Activated T-helper 2 cell treated with anti-CD3 and anti-CD28 coated beads, Interferon-gamma antibody, Interleukin-2, Interleukin-4, amounts not matched to agents 10 μg/mL and 5 μg/mL and 100 μg/mL, durations not matched to agents 14 hours and 24 hours and 36 hours (primary cell): ENCODE measurements at places on chromosomes 4 and X.

DNA sequence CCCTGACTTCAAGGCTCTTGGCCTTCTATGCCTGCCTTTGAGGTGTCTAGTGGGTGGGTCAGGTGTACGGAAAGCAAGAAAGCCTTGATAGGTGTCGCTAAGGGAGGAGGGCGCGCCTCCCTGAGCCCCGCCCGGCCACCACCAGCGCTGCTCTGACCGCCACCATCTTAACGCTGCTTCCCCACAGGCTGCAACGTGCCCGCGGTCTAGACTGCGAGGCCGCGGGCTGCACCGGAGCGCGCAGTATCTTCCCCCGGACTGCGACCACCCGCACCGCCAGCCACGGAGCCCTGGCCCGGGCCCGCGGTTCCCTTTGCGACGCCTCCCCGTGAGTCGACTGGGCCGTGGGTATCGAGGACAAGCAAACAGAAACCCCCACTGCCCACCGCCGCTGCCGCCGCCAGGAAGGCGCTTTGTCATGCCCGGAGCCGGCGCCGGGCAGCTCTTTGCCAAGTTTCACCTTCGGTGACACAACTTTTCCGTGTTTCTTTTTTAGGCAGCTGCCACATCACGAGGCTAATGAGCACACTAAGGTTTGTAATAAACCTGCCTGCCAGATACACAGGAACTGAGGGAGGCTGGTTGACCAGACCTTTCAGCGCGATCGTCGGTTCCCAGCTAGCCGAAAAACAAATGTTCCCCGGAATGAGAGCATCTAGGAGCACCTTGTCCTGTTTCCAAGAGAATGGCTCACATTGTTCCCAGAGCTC, 335.8 kb upstream of the F9 start:
- no peak for DNase-seq

DNA sequence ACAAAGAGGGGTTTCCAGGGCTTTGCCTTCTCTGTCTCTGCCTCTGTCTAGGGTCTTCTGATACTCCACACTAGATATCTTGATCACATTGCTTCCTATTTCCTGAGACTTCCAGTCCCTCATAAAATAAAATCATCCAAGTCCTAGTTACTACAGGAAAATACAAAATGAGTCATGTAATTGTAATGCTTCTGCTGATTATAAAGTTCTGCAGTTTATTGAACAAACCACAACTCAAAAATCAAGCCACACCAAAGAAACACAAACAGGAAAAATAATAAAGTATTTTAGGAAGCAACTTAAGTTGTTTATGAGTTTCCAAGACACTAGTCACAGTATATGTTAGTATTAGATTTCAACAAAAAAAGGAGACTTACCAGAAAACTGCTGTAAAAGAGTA, 695.1 kb upstream of the GALNTL6 start:
- no peak for DNase-seq

DNA sequence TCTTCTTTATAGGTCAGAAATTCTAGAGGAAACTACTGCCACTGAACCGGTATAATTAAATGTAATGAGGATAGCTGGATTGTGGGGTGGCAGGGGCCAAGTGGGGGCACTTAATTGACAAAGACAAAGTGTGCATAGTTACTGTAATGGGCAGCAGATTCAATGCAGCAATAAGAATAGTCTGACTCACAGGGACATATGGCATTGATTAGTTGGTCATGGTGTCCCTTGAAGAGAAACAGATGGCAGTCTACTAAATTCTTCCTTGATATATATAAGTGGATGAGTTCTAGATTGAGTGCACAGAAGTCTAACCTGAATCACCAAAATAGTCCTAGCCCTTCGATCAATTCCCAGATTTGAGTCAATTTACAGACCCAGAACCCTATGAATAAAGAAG, 31.6 kb downstream of the ETDC start:
- DNase-seq: no peak

DNA sequence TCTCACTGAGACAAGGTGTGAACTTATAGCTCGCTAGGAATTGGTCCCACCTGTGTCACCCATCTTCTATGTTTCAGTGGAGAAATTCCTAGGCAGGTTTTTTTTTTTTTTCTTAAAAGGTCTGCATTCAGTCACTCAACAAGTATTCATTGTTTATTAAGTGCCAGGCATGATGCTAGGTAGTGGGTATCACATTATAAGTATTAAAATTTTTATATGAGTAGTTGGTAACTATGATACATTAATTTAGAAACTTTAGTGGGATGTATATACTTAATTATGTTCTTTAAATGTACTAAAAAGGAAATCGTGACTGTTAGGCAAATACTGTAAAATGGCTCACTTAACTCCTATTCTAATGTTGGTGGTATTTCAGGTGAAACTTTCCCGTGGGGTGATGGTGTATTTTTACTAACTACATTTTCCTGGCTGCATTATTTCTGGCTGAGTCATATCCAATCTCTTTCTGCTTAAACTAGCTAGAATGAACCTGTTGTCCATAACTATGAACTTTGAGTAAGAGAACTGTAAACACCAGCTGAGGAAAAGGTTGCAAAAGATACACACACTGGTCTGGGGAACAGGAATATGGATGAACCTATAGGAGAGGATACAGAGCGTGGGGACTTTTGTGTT, 49.3 kb upstream of the MED14 start:
- DNase-seq: no peak

- DNase-seq: no peak
Measured at GRCh38 chr4:155353923-155354540, 22.7 kb downstream of the MAP9 start.

DNA sequence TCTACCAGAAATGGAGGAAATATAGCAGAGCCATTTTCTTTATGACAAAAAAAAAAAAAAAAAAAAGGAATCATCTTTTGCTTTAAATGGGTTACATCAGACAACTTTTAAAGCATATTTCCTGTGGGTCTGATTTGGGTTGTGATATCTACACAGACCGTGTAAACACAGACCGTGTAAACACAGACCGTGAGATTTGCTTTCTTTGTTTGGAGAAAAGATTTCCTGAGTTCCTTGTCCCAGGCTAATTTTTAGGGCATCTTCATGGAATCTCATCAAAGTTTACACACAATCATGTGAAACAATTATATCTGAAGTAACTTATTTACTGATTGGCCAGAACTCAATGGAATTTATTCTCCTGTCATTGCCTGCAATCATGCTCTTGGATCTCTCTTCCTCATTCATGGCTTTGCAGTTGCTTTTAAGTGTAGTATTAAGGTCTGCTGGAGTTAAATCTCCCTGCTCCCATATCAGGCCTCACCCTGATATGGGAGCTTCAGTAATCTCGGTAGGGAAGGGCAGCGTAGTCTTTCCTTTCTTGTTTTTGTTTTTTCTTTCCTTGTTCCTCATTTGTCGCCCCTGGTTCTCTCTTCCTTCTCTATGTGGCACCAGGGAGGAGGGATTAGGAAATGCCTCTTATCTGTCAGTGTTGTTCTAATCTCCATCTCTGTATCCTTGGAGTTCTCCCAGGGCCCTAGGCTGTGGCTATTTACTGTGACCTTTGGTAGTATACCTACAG, 248.6 kb upstream of the JADE1 start:
- DNase-seq: no peak

- no peak for DNase-seq
Measured at GRCh38 chr4:1318488-1319213, 28.4 kb upstream of the UVSSA start.

DNA sequence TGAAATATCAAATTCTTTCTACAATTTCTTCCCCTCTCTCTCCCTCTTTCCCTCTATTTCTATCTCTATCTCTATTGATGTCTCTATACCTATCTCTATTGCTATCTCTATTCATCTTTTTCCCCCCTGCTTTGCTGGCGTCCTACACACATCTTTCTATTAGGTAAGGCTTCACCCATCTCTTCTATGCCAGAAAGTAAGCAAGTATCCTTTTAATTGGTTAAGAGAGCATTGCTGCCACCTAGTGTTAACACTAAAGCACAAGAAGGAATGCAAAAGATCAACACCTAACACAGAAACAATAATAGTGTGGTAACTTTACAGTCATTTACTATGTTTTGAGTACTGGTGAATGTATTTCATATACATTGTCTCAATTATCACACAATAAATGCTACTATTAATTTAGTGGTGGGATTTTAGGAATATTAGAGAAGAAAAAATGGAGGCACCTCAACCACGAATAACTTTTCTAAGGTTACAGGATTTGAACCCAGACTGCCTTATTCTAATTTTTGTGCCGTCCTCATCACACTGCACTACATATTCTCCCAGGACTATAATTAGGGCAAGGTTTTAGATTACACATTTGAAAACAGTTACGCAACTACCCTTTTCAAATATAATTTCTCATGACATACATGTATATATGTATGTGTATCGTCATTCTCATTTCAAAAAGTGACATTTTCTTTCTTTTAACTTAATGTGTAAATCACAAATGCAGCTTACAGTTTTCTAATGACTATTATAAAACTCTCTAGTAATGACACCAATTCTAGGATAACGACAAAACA, 3.7 kb upstream of the C4orf36 start:
- DNase-seq: no peak

- no peak for DNase-seq
Measured at GRCh38 chr4:189377569-189377968, 563.1 kb upstream of the FRG1 start.

GRCh38 chrX:94123062-94123461, 449.1 kb downstream of the FAM133A start:
- no peak for DNase-seq

DNA sequence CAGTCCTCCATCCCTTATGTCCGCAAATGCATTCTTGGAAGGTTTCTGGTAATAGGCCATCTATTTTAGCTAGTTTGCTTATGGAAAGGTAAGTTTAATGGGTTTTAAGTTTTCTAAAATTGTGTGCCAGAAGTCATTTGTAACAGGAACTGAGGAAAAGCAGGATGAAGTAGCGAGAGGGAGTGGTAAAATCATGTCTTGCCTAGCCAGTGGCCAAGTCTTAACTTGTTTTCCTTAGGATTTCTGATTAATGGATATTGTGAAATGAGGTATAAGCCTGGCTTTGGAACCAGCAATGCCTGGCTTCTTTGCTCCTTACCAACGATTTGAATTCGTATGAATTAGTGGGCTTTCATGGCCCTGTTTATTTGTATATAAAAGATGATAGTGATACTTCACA, 7.3 kb downstream of the SEC24B start:
- no peak for DNase-seq

DNA sequence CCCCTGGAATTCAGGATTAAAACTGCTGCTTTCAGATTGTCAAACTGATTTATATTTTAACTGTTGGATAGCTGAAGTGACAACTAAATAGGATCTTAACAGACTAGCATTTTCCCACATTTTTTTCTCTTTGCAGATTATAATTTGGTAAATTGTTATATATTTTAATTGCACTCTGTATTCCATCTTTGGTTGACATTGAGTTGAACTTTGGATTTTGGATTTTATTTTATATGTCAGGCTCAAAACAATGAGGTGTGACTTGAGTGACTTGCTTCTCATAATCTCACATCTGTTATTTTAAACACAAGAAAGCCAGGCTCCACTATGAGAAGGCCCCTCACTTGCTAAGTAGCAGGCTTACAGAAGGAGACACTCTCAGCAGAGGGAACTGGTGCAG, 38.1 kb downstream of the NAA11 start:
- no peak for DNase-seq

DNA sequence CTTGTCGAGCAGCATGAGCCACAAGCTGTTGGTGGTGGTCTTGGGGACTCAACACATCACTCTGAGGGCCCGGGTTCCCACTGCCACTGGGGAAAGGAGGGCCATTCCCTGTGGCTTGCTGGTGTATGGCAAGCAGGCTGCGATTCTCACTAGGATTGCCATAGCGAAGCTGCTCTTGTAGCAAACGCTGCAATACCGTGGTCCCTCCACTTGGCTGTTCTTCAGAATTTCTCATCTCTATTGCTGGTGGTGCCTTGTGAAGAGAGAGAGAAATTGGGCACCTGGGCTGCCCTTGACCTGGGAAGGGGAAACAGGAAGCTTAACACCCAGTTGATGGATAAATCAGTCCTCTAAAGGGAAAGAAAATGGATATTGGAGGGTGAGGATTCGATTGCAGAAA, 17.7 kb downstream of the AMOT start:
- DNase-seq: no peak

GRCh38 chrX:152904151-152905080, 6.5 kb downstream of the ZNF185 start:
- DNase-seq: no peak

- no peak for DNase-seq
Measured at GRCh38 chr4:88697141-88697540, 488 bp downstream of the NAP1L5 start.

DNA sequence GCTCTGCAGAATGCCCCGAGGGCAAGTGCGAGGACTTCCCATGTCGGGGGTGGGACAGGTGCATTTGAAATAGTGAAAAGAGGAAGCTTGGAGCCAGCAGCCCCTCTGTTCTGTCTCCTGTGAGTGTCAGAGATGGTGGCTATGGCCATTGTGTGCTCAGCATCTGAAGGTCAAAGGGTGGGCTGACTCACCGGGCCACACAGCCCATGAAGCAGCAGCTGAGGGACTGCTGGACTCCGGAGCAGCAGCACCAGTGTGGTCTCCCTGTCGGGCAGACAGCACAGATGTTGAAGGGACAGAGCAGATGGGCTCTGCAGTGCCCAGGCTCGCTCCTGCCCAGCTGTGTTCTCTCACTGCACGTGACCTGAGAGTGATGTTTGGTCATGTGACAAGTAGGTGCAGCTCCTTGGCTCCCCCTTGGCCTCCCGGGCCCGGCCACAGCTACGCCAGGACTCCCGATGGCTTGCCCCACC, 53.5 kb downstream of the TBC1D14 start:
- DNase-seq: no peak

GRCh38 chr4:147984065-147984777, 252.3 kb downstream of the ARHGAP10 start:
- DNase-seq: peak; percentile 18

- no peak for DNase-seq
Measured at GRCh38 chrX:70970482-70970995, 39.6 kb upstream of the SLC7A3 start.

DNA sequence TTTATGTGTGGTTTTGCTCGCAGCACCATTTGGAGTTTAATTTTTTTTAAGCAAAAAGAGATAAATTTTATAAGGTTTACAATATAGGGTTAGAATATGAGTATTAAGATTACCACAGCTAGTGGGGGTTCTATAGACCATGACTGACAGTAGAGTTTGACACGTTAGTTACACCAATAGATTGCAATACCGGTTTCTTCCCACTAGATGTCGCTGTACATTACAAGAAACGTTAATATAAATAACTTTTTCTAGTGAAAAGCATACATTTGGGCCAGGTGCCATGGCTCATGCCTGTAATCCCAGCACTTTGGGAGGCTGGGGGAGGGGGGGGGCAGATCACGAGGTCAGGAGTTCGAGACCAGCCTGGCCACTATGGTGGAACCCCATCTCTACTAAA, 433.6 kb downstream of the MAGEB5 start:
- no peak for DNase-seq

DNA sequence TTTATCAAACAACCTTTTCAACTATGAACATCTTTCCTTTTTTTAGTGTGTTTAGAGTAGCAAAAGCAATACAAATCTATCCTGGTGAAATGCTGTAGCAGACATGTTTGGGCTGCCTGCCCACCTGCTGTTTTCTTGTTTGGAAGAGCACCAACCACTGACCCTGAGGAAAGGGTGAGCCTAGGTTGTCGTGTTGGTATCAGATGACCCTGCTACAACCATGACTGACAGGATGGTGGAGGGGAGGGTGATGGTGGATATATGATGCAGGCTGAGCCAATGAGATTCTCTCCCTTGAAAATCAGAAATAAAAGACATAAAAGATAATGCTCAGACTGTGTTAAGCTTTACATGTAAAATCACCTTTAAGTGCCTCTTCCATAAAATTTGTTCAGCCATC, 201.2 kb downstream of the NPNT start:
- DNase-seq: no peak
